Activated CD4-positive, CD25-positive, alpha-beta regulatory T cell treated with anti-CD3 and anti-CD28 coated beads, Interleukin-2, amount 50 U/mL, for 16 hours (primary cell): ENCODE measurements at places on chromosomes 1 and 21.

- no peak for DNase-seq
Measured at GRCh38 chr1:28642056-28642846, 616 bp downstream of the TAF12 start.

DNA sequence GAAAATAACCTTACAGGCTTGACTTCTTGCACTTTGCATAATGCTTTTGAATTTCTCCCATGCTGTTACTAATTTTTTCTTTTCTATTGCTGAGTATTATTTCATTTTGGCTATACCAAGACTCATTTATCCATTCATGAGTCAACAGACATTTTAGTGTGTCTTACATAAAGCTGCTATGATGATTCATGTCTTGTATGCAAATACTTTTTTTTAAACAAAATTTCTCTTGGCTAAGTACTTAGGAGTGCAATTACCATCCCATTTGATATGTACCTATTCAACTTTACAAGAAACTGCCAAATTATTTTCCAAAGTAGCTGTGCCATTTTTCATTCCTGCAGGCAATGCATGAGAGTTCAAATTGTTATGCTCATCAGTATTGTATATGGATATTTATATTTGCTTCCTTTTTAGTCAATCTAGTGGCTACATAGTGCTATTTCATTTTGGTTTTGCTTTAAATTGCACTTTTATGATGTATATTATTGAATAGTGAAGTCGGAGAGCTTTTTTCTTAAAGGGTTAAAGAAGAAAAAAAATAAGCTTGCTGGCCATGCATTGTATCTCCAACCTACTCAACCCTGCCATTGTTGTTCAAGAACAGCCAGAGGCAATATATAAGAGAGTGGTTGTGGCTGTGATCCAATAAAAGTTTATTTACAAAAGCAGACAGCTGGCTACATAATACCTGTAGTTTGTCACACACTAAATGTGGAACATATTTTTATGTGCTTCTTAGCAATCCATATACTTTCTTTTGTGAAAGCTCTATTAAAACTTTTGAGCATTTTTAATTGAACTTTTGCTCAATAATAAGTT lies 862.8 kb downstream of the KCNT2 start:
- no peak for DNase-seq

DNA sequence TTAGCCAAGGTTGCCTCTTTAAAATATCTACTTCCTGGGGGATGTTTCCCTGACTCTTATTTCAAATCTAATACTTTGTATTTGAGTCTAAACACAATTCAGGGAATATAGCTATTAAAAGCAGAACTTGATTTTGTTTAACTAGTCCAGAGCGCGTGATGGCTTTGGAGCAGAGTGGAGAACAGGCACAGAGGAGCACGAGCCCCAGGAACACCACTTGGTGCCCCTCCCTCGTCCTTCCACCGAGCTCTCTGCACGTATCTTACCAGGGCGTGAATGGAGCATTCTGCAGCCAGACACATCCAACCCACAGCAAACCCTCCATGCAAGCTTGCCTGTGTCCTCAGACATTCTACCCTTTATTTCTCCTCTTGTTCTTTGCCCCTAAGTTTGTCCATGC lies 14.1 kb downstream of the KIF26B start:
- no peak for DNase-seq

DNA sequence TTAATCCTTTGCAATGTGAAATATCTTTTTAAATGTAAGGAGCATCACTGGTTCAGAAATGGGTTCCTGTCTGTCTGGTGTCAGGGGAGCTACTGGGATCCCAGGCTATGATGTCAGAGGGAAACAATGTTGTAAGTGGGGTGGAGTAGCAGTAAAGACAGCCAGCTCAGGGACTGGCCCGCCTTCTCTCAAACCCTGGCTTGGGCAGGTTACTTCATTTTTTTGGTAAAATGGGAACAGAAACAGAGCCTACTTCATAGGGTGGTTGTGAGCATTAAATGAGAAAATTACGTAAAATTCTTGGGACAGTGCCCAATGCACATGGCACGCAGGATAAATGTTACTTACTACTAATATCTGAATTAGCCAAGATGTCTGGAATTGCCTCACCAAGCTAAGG lies 30.7 kb upstream of the IL20 start:
- DNase-seq = no peak

DNA sequence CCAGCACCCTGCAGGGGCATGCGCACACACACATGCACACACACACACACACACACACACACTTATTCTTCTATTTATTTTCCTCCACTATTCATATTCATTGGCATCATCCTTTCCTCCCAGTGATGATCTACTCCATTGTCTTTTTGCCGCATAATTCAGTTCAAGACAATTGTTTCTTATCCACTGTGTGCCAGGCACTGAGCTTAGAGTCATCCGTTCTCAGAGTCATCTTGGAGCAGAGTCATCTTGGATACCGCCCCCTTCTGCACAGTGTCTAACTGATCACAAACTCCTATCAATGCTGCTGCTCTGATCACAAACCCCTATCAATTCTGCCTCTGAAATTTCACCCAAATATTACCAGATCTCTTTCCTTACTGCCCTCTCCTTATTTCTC lies 102.8 kb upstream of the PROX1 start:
- DNase-seq = no peak

- no peak for DNase-seq
Measured at GRCh38 chr1:71390518-71390917, 309.7 kb upstream of the ZRANB2 start.

- no peak for DNase-seq
Measured at GRCh38 chr1:67431869-67432578, 1.8 kb upstream of the SERBP1 start.
